ENCODE measurements at places on chromosomes 11 and 22. TPM values are rescaled to one million over a fixed set of nuclear protein-coding genes. Genes with fewer than 3 reads are reported as not detected.

GRCh38 chr11:57920971-57921370 lies 102.7 kb upstream of the OR9Q1 start:
- no peak for ATAC-seq

GRCh38 chr22:39690881-39691605 lies 120.5 kb downstream of the CACNA1I start:
- peak; percentile 94 for ATAC-seq

- ATAC-seq = no peak
These were observed 279.4 kb downstream of the LARGE1 start for GRCh38 chr22:33640900-33641299.

- no peak for ATAC-seq
These were observed 46.9 kb downstream of the C11orf71 start for GRCh38 chr11:114353443-114353842.

- no peak for ATAC-seq
These were observed 292.6 kb downstream of the TBC1D22A start for GRCh38 chr22:47055073-47055355.

DNA sequence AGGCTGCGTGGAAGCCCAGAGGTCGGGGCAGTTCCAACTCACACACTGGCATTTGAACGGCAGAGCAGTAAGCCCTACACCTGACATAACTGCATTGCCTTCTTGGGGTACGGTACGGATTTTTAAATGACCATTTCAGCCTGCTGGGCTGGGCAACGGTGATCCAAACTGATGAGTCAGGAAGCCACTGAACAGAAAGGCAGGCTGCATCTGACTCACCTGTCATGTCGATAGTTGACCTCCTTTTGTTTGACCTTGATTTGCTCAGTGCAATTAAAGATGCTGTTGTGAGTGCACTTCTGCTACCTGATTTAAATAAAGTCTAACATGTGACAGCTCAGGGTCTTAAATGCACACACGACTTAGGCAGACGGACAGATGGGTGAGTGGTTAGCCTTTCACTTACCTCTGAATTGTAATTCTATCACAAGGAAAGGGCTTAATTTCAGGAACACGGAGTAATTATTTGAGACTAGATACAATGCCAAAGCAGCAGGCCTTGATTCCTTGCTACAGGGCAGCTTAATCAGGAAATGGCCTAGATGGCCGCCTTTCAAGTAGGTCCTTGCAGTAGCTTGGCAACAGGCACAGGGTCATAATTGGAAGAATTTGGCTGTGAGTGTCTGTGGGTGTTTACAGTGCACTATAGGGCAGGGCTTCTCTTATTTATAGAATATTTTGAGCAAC lies 52.2 kb downstream of the BMAL1 start:
- no peak for ATAC-seq

GRCh38 chr11:65210361-65210731 lies 28.6 kb downstream of the CAPN1 start:
- no peak for ATAC-seq

DNA sequence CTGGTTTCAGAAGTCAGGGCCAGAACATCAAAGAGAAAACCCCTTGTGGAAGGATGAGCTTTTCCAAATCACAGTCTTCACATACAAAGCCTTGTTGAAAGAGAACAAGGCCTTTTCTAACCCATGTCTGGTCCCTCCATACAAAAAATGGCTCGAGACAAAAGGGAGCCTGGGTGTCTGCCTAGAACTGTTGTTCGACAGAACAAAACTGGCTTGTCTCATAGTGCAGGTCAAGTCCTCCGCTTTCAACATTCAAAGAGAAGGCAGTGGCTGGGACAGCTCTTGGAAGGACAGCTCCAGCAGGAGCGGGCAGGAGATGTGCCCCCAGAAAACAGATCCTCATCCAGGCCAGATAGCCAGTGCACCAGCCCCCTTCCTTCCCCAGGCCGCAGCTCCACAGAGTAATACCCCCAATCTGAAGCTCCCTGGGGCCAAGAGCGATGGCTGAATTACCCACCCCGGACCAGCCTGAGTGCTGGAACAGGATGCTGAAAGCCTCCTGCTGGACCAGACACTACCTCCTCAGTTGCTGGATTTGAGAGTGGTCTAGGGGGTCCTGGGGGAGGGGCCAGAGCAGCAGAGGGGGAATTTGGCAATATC lies 27.6 kb downstream of the USH1C start:
- no peak for ATAC-seq

DNA sequence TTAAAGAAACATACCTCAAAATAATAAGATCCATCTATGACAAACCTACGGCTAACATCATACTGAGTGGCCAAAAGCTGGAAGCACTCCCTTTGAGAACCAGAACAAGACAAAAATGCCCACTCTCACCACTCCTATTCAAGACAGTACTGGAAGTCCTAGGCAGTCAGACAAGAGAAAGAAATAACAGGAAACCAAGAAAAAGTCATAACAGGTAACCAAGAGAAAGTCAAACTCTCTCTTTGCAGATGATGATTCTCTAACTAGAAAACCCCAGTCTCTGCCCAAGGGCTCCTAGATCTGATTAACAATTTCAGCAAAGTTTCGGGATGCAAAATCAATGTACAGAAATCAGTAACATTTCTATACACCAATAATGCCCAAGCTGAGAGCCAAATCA lies 35.6 kb downstream of the TMEM123 start:
- ATAC-seq = no peak

DNA sequence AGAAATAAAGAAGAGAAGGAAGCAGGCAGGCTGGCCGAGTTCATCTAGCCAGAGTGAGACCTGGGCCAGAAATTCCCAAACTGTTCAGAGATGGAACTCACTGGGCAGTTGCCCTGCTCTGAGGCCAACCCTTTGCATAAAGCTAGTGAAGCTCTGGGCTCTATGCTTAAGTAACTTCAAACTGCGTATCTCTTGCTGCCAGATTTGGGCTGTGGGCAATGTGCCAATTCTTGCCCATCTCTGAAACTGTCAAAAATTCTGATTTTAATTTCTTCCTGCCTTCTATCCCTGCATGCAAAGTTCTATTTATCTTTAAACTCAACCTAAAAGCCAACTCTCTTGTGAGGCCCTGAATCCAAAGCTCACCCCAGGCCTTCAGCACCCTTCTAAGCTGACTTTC lies 36.2 kb upstream of the HEPHL1 start:
- no peak for ATAC-seq

The SLC22A8 gene
- not detected for total RNA-seq

DNA sequence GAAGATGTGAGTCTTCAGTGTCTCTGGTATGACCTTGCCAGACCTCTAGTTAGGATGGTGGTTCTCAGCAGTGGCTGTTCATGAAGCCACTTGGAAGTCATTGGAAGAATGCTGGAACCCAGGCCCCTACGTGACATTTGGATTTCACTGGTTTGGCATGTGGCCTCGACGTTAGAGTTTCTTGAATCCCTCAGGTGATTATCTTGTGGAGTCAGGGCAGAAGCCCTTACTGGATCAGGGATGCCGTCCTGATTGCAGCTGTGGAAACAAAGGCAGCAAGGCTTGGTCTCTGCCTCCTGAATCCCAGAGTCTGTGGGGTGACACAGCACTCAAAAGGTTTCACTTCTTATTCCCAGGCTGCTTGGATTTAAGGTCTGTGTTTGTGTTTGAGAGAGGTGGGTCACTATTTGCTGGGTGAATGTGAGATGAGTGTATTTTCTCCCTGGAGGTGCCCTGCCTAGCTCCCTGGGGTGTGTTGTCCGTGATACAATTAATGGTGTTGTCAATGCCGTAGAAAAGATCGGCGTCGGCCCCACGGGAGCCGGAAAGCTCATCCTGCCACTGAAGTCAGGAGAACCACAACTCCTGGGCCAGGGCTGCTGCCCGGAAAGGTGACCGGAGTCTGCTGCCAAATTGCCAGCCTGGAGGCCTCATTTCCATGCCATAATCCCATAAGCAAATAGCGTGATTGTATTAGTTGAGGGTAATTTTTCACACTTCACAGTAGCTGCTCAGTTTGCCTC lies 939.0 kb downstream of the BRD1 start:
- no peak for ATAC-seq

The SNRPD3 gene
- total RNA-seq = 110 TPM

DNA sequence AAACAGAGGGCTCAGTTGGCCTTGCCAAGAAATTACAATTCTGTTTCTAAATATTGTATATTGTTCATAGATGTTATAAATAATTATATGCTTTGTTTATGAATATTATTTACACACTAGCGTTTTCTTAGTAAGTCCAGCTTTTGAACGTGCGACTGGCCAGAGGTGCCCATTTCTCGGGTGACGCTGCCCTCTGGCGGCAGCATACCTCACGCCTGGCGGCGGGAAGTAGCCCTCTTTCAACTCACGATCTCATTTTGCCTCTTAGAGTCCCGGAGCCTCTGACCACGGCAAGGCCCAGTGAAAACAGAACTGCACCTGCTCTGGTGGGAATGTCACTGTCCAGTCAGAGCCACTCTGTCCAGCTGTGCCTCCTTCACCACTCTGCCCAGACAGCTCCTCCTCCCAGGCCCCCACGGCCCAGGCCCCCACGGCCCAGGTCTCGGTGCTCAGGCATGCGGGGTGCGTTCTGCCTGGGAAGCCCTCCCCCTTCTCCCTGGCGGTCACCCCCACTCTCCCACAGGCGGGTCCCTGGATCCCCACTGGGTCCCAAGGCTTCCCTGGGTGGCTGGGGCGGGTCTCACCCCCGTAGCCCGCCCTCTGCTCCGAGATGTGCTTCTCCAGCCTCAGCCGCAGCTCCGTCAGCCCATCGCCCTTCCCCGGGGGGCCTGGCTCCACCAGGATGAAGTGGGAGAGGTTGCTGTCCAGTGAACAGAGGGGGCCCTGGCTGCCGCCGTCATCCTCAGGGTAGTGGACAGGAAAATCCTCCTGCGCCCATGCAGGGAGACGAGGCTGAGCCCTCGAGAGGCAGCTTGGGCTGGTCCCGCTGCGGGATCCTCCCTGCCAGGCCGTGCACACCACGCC lies 19.3 kb downstream of the TSSC4 start:
- ATAC-seq = peak; percentile 61

The SLC5A4 gene
- 0.16 TPM for total RNA-seq

DNA sequence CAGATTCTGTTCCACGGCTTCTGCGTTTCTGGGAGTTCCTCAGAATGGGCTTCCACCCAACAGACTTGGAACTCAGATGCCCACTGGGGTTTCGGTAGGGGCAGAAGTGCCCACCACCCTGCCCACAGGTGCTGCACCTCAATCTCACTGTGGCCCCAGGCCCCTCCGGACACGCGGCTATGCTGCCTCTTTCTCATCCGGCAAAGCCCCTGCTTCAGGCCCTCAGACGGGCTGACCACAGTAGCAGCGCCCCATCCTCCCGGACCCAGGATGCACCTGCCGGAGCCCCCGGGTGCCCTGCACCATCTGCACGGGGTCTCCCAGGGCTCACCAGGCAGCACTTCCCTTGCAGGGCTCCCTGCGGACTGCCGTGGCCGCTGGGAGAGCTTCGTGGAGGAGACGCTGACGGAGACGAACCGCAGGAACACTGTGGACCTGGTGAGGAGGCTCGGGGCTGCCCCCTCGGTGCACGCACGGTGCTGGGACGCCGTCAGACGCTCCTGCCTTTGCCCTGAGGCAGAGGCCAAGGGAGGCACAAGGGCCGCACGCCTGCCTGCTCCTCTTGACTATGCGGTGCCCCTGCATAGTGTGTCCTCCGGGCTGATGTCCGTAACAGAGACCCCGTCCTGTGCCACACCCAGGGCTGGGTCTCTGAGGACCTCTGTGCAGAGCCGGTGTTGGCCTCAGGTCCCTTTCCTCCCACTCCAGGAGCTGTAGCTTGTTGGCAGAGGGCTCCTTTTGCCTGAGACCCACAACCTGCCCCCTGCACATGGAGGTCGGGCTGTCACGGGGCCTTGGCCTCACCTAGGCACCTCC lies 38.6 kb downstream of the SBF1 start:
- ATAC-seq = no peak

The GGT5 gene
- total RNA-seq = 8.7 TPM

- ATAC-seq = peak; percentile 18
These were observed 48.5 kb downstream of the PPP6R3 start for GRCh38 chr11:68509066-68509465.

The SMTNL1 gene
- 0.50 TPM for total RNA-seq

The RPS3 gene
- 3,288 TPM for total RNA-seq

DNA sequence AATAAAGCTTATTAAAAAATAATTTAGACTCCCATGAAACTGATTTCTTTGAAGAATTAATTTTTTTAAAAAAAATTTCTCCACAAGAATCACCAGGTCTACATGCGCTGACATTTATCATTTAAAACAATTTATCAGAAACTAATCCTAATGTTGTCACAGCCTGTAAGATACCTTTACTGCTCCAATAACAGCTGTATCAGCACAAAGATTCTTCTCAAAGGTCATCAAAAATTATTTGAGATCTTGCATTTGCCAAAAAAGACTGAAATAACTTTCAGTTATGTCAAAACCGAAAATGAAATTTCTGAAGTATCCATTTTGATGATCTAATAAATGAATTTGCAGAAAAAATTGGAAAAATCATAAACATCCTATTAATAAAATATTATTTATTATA lies 8.1 kb downstream of the KRTAP5-5 start:
- ATAC-seq = no peak

DNA sequence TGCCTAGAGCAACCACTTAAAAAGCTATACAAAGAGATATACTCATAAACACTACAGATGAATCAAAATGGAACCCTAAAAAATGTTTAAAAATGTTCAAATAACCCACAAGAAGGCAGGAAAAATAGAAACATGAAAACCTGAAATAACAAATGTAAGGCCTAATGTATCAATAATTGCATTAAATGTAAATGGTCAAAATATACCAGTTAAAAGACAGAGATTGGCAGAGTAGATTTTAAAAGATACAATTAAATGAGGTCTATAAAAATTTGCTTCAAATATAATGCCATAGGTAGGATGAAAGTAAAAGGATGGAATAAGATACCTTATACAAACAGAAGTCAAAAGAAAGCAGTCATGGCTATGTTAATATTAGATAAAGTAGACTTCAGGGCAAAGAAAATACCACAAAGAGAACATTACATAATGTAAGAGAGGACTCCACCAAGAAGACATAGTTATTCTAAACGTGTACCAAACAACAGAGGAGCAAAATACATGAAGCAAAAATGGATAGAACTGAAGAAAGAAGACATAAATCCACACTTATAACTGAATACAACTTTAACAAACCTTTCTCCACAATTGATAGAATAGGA lies 25.2 kb downstream of the SHANK2 start:
- no peak for ATAC-seq

GRCh38 chr11:35308157-35308556 lies 111.2 kb downstream of the SLC1A2 start:
- ATAC-seq = no peak

- ATAC-seq = no peak
These were observed 33.9 kb downstream of the ENDOD1 start for GRCh38 chr11:95123556-95123955.

The SCARF2 gene
- 12.8 TPM for total RNA-seq

- ATAC-seq = no peak
These were observed 3.1 kb downstream of the CDC42EP1 start for GRCh38 chr22:37563153-37564081.

DNA sequence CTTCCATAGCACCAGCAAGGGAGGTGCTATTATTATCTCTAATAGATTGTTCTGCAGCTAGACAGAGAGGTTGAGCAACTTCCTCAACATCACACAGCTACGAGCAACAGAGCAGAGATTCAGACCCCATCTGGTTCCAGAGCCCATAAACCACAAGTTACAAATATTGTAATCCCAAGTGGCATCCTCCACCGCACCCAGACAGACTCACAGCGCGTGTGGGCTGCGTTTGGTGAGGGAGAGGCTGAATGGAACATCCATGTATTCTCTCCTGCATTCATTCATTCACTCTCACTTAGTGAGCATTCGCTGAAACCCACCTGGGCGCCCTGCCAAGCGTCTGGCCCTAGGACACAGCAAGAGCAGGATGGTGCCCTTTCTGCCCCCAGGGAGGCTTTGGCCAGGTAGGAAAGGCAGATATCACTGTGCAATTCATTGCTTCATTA lies 33.5 kb downstream of the LIF start:
- ATAC-seq = no peak
